ENCODE measurements at places on chromosomes 6 and 20.

- peak; percentile 7 for DNase-seq
Observed at GRCh38 chr6:21595285-21596144, 2.0 kb downstream of the SOX4 start.

GRCh38 chr20:64105846-64106434 is 1.4 kb downstream of the NPBWR2 start:
- DNase-seq = no peak

- DNase-seq = no peak
Observed at GRCh38 chr6:161094955-161095354, 103.4 kb downstream of the MAP3K4 start.

- DNase-seq = no peak
Observed at GRCh38 chr6:156752666-156753301, 24.4 kb upstream of the ARID1B start.

- no peak for DNase-seq
Observed at GRCh38 chr6:6820641-6821238, 232.2 kb downstream of the LY86 start.

- DNase-seq = peak; percentile 90
Observed at GRCh38 chr20:48657426-48658197, 170.2 kb downstream of the PREX1 start.

DNA sequence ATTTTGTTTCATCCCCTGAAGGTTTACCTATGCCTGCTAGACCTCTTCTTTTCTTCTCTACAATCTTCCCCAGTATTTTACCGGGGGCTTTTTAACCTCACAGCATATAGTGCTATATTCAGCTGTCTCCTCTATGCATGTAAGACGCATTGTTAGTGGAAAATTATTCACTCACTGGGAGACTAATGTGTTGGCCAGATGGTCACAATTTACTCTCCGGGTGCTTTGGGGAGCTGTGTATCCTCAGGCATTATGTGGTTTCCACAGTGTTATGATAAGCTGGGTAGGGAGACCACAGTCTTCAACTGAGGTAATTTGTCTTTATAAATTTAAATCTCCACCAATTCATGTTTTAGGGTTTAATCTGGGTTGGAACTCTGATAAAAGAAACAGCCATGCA is 553.8 kb upstream of the PTCHD4 start:
- DNase-seq = no peak

- no peak for DNase-seq
Observed at GRCh38 chr6:142293121-142293520, 8.7 kb upstream of the ADGRG6 start.

Measured in putamen (tissue), 1 donor.